ENCODE measurements at places on chromosomes 5 and 9.

DNA sequence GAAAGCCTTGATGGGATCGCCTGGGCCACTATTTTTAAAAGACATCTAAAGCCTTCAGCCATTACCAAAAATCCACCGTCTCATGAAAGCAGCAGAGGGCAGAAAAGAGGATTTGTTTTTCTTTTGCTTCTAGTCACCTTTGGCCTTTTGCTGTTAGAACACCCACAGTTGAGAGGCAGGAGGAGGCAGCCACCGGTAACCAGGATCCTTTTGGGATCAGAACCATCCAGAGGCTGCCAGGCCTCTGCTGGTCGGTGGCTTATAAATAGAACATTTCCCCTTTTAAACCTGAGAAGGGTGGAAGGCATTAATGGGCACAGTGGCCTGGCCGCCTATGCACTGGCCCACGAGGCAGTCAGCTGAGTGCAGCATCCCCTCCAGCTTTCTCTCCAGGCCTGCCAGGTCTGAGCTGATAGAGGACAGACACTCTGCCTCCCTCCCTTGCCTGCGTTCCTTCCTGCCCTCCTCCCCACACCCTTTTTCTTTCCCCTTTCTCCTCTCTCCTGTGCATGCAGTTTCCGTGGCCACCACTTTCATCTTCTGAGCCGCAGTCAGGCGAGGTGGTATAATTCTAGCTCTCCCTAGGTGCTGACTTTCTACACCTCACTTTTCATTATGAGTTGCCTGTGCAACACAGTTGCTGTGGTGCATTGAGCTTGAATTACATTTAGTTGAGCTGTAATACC lies 253.4 kb downstream of the ARHGAP26 start:
- ATAC-seq: peak; percentile 86

DNA sequence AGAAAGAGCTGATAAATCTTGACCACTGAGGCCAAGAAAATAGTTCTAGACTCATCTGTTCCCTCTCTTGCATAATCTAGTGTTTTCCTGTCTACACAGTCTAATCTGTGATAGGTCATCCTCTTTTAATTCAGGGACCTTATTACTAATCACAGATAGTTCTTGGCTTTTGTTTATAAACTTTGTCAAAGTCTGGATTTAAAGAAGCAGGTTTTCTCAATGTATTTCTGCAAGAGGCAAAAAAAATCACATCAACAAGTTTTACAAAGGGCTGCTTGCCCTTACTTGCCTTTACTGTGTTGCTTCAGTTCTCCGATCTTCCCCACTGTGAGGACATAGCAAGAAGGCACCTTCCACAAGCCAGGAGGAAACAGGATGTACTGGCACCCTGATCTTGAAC lies 43.9 kb upstream of the MTAP start:
- no peak for ATAC-seq

DNA sequence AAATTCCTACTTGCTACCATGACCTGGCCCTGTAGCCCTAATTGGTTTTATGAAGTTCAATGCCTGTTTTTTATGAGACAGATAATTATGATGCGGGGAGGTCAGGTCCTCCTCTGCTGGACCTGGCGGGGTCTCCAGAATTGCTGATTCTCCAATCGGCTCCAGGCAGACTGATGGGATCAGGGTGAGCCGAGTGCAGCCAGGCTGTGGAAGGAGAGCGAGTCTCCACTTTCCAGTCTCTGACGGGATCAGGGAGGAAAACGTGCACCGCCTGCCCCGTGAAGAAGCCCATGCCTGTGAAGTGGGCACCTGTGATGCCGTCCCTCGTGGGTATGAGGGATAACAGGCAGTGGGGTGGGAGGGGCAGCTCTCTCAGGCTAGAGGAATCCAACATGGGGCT lies 71.5 kb upstream of the HSPA9 start:
- ATAC-seq: no peak

DNA sequence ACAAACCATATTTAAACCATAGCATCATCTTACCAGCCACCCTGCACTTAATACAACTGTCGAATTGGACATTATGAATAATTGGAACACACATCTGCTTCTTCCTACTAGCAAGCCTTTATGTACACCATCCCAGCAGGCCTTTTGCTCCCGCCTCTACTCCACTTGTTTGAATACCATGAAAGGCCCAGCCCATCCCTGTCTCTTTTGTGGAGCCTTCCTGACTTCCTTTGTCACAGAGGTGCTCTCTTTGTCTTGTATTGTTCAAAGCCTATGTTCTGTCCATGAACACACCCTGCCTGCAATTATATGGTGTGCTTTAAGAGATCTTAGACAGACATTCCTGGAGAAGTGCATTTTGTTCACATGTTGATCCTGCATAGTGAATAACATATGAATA lies 465.7 kb downstream of the DIRAS2 start:
- no peak for ATAC-seq

GRCh38 chr5:418162-419121 lies 24.5 kb upstream of the EXOC3 start:
- ATAC-seq: no peak

DNA sequence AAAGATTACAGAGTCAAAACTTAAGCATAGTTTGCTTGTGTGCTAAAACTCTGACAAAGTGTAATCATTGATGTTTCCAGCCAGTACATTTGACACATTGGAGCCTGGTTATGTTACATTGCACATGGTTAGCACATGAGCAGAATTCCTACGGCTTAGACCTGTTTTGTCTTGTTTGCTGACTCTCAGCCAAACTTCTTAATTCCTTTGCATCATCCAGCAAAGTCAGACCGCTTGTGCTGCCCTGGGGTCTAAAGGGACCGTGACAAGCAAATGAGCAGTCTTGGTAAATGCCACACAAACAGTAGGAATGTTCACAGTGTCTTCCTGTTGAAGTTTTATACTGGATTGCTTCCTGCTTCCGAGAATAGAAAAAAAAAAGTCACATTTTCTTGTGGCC lies 72.0 kb upstream of the ENTREP1 start:
- ATAC-seq: no peak

GRCh38 chr5:137360607-137361006 lies 138.5 kb downstream of the SPOCK1 start:
- ATAC-seq: no peak

- no peak for ATAC-seq
Measured at GRCh38 chr9:86783884-86784283, 163.4 kb downstream of the GAS1 start.

- ATAC-seq: no peak
Measured at GRCh38 chr9:98810102-98810842, 2.8 kb downstream of the GALNT12 start.

GRCh38 chr5:180054226-180054625 lies 17.3 kb downstream of the RNF130 start:
- ATAC-seq: no peak

DNA sequence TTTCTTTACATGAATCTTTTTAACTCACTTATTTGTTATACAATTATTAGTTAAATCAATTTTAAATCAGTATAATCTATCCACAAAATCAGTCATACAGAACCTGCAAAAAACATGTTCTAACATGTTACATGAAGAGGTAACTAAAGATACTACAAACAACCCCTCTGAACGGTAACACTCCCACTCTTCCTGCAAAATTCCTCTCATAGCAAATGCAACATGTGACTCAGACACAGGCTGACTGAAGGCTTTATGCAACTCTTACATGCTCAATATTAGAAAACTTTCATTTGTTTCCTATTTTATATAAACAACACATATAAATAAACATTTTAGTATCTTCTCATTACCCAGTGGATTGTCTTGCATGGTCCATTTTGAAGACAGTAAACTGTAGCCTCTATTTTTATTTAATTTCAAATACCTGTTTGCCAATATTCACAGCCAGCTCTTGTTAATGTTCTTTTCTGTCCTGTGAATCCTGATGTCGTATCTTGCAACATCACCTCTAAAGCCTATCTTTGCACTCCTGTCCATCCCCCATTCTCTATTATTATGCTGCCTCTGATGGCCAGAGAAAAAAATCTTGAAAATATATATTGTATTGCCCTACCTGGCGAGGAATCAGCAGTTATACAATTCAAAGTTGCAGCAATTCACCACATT lies 100.5 kb upstream of the CCDC152 start:
- ATAC-seq: no peak

DNA sequence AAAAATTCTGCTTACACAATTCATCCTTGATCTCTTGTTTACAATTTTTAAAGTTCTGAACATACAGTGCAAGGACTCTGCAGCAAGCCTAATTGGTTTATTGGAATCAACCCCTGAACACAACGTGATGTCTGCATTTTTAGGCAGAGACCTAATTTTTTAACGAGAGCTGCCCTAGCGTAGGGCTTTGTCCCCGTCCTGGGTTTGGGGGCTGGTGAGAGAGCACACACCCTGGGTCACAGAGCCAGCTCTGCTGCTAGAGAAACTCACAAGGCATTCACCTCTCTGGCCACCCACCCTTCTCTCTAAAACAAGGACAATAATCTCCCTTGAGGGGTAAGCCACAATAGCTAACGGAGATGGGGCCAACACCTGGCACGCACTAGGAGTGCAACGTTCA lies 28.2 kb downstream of the SH3PXD2B start:
- ATAC-seq: no peak
